DMS79 (cell line): ENCODE measurements at places on chromosomes 4 and X.
A peak's percentile ranks its signal among the peaks of the same experiment; 100 is the strongest.

DNA sequence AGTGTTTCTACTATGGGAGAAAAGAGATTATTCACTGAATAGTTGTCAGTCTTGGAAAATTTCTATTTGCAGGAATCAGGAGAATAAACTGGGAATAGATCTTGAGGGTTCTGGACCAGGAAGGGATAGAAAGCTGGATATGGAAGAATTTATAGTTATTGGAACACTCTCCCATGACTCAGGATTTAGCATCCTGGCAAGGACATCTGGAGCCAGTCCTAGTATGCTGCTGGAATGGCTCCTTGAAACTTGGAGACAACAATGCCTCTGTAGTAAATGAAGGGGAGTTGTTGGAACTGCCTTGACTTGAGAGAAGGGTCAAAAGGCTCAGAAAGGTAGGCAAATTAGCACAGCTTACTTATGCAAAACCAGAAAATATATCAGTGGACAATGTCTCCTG, 23.5 kb upstream of the THOC2 start:
- no peak for DNase-seq

GRCh38 chr4:48780865-48781214, 761 bp upstream of the FRYL start:
- peak; percentile 44 for DNase-seq

GRCh38 chr4:86060341-86060740, 299.5 kb downstream of the MAPK10 start:
- no peak for DNase-seq

GRCh38 chr4:123748806-123749205, 352.2 kb downstream of the SPRY1 start:
- DNase-seq: no peak

DNA sequence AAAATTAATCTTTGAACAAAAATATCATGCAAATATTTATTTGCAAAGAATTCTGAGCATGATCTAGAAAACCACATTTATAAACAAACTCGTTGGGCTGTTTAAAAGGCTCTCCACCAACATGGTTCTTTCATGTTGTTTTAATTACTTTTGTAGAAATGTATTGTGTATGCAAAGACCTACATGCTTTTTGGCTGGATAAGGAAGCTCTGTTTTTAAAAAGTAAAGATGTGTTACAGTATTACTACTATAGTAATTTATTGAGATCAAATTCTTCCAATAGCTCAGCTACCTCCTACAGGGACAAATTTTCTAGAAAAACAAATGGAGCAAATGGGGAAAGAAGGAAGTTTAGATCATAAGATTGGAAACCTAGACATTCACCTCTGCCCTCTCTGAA, 177.5 kb upstream of the TTC29 start:
- DNase-seq: no peak

DNA sequence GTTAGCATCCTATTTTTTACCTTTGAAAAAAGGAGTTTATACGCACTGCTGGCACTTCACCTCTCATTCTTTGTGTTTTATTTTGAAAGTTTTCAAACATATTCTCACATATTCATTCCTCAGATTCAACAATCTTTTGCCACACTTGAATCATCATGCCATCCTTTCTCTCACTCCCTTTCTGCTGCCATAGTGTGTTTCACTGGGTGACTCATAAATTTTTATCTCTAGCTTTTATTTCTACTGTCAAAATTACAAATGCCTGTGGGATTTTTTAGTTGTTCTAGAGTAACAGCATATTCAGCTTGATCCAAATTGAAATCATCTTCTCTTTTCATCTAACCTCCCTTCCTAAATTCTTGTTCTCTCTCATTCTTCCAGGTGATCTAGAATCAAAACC, 28.0 kb downstream of the MFSD8 start:
- no peak for DNase-seq

DNA sequence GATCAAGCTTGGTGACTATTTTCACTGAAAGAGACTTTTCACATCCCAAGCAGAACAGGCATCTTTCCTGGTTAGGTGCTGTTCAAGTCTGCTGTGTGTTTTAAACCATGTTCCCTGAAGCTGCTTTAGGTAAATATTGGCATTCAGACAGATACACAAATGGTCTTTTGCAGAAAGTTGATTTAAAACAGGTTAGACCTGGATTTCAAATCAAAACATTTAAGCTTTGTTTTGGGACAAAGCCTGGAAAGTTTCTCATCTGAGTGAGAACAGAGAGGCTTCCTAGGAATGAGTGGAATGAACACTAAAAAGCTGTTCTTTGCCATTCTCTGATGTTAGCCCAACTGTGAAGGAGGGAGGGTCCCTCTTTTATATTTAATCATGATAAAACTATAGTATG, 10.1 kb downstream of the ANXA3 start:
- DNase-seq: no peak

- no peak for DNase-seq
Observed at GRCh38 chr4:74018116-74018515, 19.6 kb upstream of the CXCL5 start.

DNA sequence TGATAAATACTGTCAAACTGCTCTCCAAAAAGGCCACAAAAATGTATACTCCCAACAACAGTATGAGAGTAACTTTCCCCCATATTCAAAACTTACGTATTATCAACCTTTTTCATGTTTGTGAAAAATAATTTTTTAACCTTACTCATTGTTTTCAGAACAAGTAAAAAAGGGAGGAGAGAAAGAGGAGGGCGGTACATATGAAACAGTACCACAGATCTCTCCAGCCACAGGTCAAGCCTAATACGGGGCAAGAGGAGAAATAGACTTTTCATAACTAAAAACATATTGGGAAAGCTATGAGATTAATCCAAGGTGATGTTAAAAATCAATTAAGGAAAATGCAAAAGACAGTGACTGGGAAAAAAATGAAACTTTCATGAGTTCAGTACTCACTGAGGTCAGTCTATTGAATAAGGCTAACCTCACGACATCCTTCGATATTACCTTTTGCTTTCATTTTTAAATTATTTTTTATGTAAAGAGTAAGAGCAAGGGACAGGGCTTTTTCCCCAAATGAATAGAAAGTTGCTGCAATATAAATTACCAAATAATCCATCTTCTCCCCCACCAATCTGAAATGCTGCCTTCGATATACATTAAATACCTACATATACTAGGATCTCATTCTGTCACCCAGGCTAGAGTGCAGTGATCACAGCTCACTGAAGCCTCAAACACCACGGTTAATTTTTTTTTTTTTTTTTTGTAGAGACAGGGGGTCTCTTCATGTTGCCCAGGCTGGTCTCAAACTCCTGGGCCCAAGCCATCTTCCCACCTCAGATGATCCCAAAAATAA, 25.3 kb downstream of the FBXW7 start:
- no peak for DNase-seq

DNA sequence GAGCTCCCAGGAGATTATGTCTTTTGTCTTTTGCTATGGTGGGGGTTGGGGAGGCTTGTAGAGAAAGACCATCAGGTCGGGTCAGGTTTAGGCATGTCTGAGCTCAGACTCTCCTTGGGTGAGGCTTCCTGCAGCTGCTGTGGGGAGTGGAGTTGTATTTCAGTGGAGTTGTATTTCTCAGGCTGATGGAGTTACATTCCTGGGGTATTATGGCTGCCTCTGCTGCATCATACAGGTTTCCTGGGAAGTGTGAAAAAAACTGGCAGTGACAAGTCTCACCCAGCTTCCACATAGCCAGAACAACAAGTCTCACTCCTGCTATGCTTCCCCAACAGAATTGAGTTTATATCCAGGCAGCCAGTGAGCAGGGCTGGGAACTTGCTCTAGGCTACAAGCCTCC, 119.3 kb downstream of the VSIG4 start:
- DNase-seq: no peak

DNA sequence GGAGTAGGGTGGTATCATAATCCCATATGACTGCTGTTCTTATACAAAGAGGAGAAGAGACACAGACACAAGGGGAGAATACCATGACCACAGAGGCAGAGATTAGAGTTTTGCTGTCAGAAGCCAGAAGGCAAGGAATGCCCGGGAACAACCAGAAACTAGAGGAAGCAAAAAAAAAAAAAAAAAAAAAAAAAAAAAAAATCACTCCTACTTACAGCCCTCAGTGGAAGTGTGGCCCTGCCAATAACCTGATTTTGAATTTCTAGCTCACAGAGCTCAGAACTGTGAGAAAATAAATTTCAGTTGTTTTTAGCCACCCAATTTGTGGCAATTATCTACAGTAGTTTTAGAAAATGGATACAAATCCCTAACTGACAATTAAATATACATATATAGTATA, 30.4 kb upstream of the UBE2NL start:
- DNase-seq: no peak

DNA sequence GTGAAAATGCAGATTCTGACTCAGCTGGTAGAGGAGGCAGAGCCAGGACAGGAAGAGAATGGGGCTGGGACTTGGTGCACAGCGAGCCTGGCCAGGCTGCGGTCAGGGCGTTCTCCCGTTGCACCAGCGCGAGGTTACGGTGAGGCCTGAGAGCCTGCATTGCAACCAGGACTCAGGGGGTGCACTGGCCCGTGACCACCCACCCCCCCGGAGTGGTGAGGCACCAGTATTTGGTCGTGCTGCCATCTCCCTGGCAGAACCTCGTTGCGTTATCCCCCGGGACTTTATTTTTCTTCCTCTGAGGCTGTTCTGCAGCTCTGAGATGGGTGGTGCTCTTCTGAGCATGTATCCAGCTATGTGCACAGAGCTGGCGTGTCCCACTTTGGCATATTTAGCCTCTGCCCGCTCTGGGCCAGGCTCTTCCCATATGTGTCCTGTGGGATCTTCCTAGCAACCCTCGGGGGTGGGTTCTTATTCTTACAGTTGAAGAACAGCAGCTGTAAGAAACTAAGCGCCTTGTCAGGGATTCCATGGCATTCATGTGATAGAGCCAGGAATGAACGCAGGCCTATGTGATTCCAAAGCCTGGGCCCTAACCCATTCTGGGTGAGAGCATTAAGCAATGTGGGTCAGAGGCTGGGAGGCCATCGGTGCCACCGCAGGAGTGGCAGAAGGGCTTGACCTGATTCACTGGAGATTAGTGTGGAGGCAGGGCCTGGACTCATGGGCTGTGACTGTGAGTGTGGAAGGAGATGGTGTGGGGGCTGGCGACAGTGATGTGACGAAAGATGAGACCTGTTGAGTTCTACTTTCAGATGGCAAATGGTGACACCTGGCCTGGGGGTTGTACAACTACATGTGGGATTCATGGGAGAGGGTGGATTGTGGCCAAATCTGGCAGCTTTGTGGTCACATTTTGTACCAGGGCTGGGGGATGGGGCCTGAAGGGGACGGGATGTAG, 3.1 kb downstream of the TADA2B start:
- DNase-seq: no peak
